ENCODE measurements at places on chromosomes 13 and 19.
A peak's percentile ranks its signal among the peaks of the same experiment; 100 is the strongest.

DNA sequence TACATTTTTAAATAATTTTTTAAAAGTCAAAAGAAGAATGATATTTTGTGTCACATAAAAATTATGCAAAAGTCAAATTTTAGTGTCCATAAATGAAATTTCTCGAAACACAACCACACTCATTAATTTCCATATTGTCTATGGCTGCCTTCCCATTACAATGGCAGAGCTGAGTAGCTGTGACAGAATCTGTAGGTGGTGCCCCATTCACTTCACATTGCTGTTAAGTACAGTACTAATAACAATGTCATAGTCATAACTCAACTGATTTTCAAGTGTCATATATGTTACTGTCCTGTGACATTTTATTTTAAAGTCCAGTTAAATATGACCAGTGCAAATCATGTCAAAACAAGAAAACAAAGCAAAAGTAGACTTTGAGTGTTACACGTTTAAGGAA, 114.3 kb downstream of the SPRY2 start:
- no peak for DNase-seq

GRCh38 chr19:11806354-11807098, 7.5 kb upstream of the ZNF440 start:
- no peak for DNase-seq

GRCh38 chr13:67880916-67881315, 650.8 kb upstream of the PCDH9 start:
- DNase-seq: no peak

DNA sequence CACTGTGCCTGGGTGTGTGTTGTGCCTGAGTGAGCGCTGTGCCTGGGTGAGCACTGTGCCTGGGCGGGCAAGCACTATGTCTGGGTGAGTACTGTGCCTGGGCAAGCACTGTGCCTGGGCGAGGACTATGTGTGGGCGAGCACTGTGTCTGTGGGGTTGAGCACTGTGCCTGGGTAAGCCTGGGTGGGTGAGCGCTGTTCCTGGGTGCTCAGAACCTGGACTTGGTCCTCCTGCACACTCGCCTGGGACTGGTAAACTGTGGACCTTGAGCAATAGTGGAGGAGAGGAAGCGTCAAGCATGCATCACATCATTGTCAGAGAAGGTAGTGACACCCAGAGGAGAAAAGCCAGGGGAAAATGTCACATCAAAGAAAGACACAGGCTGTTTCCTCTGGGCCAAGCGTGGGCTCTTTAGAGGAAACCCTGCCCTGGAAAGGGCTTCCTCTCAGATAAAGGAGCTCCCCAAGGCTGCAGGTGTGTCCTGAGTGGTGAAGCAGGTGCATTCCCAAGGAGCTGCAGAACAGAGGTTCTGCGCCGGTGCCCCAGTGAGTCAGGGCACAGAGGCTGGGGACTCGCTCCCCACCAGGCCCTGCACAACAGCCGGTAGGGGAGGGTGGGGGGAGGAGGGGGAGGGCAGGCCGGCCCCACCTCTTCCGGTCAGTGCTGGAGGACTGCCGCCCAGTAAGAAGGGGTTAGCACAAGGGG, 141.2 kb downstream of the TEX29 start:
- DNase-seq: no peak

GRCh38 chr13:63345835-63346234, 1930.2 kb upstream of the PCDH20 start:
- no peak for DNase-seq

DNA sequence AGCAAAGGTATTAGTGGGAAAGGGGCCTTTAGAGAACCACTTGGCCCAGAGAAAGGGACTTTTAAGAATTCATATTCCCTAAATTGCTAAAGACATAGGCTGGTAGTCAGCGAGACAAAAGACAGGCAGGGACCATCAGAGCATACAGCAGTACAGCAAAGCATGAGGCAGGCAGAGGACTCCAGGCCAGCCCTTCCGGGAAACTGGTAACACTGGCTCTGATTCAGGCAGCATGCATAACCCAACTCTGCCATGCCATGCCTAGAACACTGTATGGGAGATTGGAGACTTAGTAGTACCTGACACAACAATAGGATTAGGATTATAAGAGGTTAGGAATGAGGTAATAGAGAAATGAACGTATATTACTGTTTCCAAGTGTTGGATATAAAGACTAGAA, 34.9 kb downstream of the CAB39L start:
- no peak for DNase-seq

DNA sequence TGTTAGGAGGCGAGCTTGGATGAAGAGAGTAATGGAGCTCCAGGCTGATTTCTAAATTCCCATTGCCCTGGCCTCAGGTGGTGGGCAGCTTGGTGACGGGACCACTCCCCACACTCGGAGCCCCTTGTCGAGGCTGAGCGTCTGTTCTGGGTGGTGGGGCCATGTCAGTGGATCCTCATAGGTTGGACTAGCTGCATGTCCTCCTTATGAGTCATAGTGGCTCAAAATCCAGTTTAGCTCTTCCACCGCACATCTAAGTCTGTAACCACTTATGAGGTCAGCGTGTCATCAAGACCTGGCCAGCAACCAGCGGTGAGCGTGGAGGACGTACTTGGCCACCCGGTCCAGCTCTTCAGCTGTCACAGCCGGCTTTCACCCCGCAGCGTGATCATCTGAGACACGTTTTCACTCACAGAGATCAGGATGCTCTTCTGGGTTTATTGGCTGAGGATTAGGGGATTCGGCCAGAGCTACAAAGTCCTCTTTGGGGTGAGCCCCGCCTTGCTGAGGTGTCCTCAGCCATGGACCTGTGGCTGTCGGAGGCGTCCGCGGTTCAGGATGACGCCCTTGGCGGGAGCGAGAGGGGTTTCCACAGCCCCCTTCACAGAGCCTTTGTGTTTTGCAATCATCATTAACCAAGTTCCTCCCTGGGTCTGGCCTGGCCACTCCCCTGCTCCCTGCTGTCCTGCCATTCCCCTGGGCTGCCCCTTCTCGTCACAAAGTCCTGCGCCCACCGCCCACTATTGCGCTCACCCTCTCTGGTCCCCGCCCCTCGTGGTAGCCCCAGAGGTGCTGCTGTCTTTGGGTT, 41.9 kb downstream of the ADPRHL1 start:
- peak; percentile 4 for DNase-seq

DNA sequence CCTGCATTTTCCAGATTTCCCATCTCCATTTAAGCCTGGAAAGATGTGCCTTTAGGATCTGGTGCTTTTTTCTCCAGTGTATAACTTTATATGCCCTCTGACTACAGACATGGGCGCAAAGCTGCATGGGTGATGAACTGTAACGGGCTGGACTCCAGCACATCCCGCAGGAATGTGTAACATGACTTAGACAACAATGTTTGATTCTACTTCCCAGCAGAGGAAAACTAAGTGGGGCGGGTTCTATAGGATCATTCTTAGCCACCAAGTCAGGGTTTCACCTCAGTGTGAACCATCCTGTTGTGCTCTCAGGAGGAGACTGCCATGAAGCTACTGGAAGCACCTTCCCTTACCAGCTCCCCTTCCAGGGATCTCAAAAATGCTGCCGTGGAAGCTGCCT, 93.2 kb upstream of the SERP2 start:
- DNase-seq: no peak

- peak; percentile 11 for DNase-seq
Measured at GRCh38 chr13:43664700-43665191, 122.0 kb downstream of the ENOX1 start.

DNA sequence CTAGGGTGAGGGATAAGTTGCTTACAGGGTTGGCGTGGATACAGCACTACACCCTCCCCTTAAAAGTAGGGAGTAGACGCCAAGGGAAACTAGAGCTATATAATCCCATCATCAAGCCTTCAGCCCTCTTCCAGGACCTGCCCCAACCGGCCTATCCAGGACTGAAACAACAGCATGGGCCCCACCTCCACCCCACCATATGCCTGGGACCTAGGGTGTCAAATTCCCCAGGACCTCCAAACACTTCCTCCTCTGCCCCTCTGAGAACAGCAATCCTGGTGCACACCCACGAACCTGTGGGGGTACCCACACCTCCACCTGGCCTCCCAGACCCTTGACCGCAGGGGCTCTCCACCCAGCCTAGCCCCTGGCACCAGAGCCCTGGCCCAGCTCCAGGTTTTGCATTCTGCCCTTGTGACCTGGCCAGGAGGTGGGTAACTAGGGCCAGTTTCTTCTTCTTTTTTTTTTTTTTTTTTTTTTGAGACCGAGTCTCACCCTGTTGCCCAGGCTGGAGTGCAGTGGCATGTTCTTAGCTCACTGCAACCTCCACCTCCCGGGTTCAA, 1.4 kb upstream of the CYP2F1 start:
- DNase-seq: no peak

DNA sequence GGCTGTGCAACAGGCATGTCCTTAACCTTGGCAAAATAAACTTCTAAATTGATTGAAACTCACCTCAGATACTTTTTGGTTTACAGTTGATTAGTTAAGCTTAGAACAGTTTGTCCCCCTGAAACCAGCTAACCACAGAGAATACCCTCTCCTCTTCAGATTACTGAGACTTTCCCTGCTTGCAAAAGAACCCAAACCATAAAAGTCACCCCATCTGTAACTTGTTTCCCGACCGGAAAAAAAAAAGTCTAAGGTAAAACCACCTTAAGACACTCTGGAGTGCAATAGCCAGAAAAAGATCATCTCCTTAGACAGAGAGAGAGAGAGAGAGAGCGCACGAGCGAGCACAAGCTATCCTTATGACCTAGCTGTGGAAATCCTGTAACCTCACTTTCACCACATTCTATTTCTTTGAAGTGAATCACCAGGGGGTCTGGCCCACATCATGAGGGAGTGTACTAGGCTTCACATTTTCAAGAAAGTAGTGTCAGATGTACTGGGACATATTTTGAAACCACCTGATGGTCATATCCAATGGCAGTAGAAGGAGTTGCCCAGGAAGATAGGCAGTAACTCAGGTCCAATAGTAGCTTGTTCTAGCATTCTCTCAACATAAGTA, 11.1 kb upstream of the GTF2F2 start:
- DNase-seq: no peak

DNA sequence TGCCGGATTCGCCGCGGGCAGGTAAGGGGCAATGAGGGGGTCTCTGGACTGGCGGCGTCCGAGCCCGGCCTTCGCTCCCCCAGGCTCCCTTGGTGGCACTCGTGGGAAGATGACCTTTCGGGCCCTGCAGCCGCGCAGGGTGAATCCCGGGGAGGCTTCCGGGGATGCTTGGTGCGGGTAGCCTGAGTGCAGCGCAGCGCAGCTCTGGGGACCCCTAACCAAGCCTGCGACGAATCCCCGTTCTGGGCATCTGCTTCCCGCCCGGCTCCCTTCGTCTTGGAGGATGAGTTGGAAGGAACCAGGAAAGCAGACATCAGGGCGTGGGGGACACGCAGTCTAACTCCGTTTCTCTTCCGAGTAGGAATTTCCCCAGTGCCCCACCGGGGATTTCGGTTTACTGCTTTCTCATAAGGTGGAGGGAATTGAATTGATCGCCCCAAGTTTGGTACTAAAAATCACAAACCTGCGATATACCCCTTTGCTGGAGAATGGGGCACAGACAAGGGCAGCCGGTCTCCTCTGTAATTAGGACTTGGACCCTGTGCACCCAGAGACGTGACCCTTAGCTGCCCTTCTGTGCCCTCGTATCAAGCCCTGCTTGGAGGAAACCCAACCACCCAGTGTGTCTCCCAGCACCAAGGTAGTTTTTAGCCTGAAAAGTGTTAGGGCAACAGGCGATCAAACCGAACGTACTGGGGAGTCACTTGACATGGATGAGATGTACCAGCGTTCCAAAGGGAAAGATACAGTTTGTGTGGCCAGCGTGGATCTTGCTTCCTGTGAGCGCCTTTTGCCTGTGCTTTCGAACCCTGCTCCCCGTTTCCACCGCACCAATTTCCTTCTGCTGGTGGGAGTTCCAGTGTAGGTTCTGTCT, 1.0 kb downstream of the GPC5 start:
- no peak for DNase-seq

GRCh38 chr19:49820125-49820524, 2.0 kb downstream of the MED25 start:
- no peak for DNase-seq

DNA sequence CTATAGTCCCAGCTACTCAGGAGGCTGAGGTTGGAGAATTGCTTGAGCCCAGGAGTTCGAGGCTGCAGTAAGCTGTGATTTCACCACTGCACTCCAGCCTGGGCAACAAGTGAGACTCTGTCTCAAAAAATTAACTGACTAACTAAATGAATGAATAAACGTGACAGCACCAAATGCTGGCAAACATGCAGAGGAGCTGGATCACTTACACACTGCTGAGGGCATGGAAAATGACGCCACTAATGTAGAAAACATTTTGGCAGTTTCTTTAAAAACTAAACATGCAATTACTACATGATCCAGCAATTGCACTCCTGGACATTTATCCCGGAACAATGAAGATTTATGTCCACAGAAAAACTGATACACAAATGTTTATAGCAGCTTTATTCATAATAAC, 31.3 kb upstream of the GTF3A start:
- DNase-seq: no peak

- DNase-seq: peak; percentile 62
Measured at GRCh38 chr19:21604351-21604926, 99.0 kb downstream of the ZNF429 start.

DNA sequence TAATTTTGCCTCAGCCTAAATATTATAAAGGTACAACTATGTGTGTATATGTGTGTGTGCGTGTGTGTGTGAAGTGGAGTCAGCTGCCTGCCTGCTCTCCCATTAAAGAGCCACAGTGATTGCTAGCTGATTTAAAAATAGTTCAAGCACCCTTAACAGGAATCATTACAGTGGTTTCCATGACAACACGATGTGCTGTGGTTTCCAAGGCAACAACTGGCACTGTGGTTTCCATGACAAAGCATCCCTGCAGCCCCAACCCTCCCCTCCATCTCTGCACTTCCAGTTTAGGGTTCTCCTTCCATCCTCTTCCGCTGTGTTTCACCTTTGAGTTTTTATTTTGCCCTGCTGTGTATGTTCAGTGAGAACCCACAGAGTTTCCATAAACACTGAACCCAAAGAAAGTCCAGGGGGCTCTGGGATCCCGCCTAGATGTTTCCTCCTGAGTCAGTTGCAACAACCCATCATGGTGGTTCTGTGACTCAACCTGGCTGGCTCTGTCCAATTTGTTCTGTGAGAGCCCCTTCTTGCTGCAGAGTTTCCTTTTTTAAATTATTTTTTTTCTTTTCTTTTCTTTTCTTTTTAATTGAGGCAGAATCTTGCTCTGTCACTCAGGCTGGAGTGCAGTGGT, 7.1 kb upstream of the PNMA8A start:
- DNase-seq: no peak

- DNase-seq: peak; percentile 96
Measured at GRCh38 chr19:2327773-2328400, 499 bp downstream of the LSM7 start.

DNA sequence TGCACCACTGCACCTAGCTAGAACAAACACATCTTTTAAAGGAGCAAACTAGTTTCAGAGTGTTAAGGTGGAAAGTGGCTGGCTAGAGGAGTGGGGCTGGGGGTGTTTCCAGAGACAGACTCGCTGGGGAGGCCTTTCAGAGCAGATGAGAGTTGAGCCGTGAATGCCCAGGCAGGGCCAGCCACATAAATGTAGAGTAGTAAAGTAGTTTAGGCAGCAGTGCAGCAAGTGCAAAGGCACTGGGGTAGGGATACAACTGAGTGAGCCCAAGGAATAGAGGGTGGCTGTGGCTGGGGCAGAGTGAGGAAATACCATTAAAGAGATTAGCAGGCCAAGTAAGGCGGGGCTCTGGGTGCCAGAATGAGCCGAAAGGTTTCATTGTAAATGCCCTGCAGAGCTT, 72.0 kb downstream of the ALOX5AP start:
- no peak for DNase-seq

GRCh38 chr19:13962699-13963602, 10.6 kb downstream of the DCAF15 start:
- no peak for DNase-seq

- DNase-seq: peak; percentile 66
Measured at GRCh38 chr19:34712395-34713261, 21.4 kb upstream of the ZNF181 start.
